CD8-positive, alpha-beta memory T cell (primary cell): ENCODE measurements at places on chromosomes 3 and 15. TPM values are rescaled to one million over a fixed set of nuclear protein-coding genes. Genes with fewer than 3 reads are reported as not detected.

The TMOD2 gene
- polyA plus RNA-seq: 3.1 TPM

DNA sequence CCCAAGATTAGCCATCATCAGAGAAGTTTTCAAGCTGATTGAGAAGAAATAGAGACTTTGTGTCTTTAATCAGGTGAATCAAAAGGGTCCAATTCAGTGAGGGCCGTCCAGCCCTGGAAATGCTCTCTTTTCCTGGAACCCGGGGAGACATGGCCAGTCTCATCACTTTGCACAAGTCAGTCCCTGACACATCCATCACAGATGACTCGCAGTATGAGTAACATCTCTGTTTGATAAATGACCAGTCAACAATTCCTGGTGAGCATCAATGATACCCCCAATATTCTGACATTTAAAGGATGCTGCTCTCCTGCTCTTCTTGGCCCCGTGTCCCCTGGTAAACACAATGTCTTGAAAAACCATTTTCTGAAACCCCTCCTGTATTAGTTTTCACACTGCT, 26.7 kb downstream of the C3orf20 start:
- no peaks in the 10 kb centered on the region for H3K4me1 ChIP-seq
- no peak overlapping the region for H3K4me3 ChIP-seq

The MITF gene
- not detected for polyA plus RNA-seq

GRCh38 chr3:128844502-128844901, 34.9 kb upstream of the ACAD9 start:
- H3K4me3 ChIP-seq: no peak overlapping the region
- peaks cover 11% of the 10 kb centered on the region for H3K4me1 ChIP-seq
- no peak for DNase-seq
- no peaks in the 10 kb centered on the region for H3K36me3 ChIP-seq
- H3K27ac ChIP-seq: no peak overlapping the region

- no peak for DNase-seq
- no peak overlapping the region for H3K27ac ChIP-seq
- no peaks in the 10 kb centered on the region for H3K27me3 ChIP-seq
- H3K4me3 ChIP-seq: no peak overlapping the region
These were observed 700.5 kb upstream of the NAALADL2 start for GRCh38 chr3:174158674-174159073.

GRCh38 chr3:15591928-15592327, 9.4 kb downstream of the HACL1 start:
- no peak overlapping the region for H3K4me3 ChIP-seq
- H3K27me3 ChIP-seq: no peaks in the 10 kb centered on the region
- no peak overlapping the region for H3K27ac ChIP-seq
- H3K36me3 ChIP-seq: peaks cover 17% of the 10 kb centered on the region
